OCI-LY7 (cell line): ENCODE measurements at places on chromosomes 2 and 18.

DNA sequence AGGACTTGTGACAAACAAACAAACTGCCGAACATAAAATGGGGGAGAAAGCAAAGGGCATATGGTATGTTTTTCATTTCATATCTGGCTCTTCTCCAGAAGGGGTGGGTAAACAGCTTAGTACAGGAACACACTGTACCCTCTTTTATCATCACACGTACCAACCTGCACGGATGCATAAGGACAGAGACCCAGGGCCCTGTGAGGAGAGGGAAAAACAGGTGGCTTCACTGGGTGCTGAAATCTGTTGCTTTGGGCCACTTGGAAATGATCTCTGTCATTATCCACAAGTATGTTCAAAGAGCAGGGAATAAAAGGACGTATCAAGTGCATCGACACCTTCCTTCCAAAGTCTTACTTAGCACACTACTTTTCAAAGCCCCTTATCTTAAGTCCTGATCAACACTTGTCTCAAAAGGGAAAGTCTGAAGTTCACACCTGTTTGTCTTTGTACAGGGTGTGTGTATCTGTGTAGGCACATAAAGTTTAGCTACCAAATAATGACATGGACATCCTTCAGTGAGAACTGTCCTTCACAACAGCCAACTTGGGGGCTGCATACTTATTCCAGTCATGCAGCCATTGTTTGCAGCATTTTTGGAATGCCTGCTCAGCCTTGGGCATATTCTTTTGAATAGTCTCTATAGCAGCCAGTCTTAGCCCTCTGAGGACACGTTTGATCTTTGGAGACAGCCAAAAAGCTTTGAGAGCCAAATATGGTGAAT, 60.6 kb downstream of the IRS1 start:
- no peak for DNase-seq

DNA sequence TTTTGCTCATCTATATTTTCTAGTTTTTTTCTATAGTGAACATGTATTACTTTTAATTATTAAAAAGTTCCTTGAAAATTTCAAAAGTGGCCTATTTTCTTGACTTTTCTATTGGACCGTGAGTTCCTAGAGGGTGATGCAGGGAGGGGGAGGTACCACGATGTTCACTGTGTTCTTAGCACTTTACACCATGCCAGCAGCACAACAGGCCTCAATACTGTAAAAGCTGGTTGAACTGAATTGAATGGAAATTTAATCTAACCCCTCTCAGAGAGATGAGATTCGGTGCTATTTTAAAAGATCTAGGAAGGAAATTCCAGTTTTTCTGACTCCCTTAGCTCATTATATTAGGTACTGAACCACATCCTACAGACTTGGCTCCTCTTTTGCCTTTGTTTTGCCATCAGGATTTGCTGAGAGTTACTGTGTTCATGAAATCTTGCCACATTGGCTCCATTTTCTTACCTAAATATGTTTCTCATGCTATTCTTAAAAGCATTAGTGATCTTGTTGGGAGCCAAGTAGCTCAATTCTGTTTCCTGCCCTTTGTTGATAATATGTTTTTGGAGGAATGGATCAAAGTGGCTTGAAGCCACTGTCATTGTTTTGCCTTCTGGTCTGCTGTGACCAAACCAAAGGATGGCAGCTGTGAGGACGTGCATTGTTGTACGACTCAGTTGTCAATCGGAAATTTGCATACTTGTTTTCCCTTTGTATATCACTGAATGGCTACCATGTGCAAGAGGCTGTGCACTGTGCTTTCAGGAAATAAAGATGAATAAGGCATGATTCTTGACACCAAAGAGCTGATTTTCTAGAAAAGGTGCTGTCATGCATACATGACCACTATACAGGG, 25.3 kb downstream of the MYO1B start:
- no peak for DNase-seq

DNA sequence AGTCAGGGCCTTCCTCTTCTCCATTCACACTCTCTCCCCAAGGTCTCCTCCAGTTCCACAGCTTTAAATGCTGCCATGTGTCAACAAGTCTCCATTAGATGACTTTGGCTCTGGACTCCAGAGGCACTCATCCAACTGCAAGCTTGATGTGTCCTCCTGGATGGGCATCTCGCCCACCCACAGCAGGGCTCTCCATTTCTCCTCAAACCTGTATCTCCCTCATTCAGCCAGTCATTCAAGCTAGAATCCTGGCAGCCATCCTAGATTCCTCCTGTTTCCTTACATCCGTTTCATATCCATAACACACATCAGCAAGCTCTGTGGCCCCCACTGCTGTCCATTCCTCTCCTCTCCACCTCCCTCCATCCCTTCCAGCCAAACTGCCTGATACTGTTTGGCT, 88.4 kb upstream of the AFF3 start:
- DNase-seq = no peak

DNA sequence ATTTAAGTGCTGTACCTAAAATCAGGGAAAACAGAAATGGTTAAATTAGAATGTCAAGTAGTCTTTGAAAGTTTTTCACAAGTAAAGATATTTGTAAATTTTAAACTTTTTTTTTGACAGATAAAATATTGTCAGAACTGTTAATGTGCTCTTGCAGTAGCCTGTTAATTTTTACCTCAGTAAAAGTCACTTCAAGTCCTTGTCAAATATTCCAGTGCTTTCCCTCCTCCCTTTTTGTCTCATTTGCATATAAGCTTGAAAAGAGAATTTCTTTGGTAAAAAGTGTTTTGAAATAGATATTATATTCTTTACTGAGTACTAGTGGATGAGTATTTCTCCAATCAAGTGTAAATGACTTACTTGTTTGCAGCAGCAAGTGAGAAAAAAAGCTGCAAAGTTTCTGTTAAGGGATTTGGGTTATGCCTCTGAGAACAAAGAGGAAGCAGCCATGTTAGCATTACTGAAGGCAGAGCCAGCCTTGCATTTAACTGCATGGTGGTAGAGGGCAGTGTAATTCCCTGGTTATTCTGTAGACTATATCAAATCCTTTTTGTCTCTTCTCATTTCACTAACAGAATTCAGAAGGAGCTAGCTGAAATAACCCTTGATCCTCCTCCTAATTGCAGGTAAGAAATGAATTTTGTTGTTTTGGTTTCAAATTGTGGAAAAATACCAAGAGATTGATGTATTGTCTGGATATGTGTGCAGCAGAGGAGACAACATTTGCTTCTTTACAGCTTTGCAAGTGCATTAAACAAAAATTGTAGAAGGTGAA, 3.2 kb downstream of the UBE2E3 start:
- peak; percentile 73 for DNase-seq

- no peak for DNase-seq
These were observed 9.7 kb upstream of the SKOR2 start for GRCh38 chr18:47260924-47261701.

- DNase-seq = no peak
These were observed 109.1 kb downstream of the CPO start for GRCh38 chr2:207048416-207048815.

DNA sequence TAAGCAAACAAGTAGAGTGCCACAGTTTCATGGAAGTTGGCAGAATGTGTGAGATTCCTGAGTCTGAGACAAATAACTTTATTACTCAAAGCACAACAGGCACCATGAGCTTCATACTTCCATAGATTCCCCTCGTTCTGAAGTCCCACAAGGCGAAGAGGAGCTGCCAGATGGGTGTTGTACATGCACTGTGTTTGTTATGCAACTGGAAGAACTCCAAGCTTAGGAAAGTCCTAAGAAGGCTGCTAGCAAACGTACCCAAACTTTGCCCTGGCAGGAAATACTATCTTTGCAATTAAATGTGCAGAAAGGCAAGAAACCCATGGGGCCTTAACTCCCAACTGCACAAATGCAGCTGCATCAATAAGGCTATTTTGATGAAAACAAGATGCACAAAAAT, 1.6 kb upstream of the GCA start:
- no peak for DNase-seq

DNA sequence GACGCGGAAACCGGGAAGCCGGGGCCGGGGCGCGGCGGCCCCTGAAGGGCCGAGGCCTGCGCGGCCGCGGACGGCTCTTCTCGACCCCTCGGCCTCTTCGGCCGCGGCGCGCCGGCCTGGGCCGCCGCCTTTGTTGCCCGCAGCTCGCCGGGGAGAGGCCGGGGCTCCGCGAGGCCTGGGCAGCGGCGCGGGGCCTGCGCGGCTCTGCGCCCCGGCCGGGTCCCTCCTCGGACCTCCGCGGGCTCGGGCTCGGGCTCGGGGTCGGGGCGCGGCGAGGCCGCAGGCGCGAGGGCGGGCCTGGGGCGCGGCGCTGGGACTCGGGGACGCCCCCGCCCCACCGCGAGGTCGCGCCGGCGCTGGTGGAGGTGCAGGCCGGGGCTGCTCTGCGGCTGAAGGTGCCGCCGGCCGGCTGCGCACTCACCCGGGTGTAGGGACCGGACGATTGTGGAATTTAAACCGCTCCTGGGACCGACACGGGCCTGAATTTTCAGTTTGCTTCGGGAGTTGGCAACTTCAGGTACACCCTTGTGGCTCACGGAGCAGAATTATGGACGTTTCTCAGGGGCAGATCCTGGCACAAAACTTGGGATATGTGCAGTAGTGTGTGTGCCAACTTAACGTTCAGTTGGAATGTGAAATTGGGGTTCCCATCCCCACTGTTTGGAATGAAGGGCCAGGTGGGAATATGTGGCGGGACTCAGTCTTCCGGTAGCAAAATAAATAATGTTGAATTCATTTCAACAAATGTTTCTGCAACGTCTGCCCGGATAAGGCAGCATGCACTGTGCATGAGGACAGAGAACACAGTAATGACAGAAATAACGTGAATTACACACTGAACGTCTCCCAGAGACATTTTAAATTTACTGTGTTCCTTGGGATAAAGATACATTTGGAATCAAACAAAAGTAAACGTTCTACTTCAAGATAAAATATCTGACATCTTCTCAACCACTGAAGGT, 787 bp downstream of the SOCS6 start:
- DNase-seq = no peak

GRCh38 chr2:171432969-171433762, 624 bp downstream of the METTL8 start:
- peak; percentile 88 for DNase-seq

- no peak for DNase-seq
These were observed 255.1 kb upstream of the THSD7B start for GRCh38 chr2:136510244-136510643.

GRCh38 chr2:64143169-64144056, 807 bp downstream of the PELI1 start:
- peak; percentile 60 for DNase-seq

DNA sequence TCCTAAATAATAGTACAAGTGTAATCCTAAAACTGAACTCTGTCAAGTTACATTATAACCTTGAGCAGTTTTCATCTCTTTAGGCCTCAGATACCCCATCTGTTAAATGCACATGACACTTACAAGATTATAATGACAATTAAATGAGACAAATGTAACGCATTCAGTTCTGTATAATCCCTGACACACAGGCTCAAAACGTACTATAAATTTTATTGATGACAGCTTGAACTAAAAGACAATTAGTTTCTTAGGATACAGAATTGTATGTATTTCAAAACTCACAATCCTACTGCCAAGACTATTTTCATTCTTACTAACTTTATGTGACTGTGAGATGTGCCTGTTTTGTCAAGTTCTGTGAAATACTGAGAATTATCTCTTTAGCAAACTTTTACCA, 56.2 kb downstream of the GFPT1 start:
- DNase-seq = no peak

GRCh38 chr2:63484901-63485300, 103.4 kb downstream of the WDPCP start:
- DNase-seq = no peak

DNA sequence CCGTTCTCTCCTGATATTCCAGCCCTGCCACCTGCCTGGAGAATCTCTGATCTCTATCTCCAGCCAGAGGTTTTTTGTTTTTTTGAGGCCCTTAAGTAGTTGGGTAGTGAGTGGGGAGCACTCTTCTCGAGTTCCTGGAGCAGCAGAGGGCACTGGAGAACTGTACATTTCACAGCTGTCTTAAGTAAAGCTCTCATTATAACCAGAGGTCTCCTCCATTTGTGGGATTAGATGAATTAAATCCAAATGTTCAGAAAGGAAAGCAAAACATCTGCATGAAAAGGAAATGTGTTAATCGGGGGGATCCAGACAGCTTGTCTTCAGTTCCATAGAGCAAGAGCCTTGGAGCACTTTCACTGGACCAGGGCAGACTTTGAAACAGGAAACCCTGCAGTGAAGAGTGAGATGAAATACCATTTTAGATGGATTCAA, 32.8 kb downstream of the AOX1 start:
- DNase-seq = peak; percentile 45

GRCh38 chr2:225064362-225064761, 22.1 kb upstream of the DOCK10 start:
- no peak for DNase-seq

GRCh38 chr2:15378148-15378908, 182.8 kb downstream of the NBAS start:
- peak; percentile 50 for DNase-seq

GRCh38 chr2:238868067-238868524, 20.2 kb downstream of the TWIST2 start:
- no peak for DNase-seq

- no peak for DNase-seq
These were observed 226.1 kb upstream of the CDH20 start for GRCh38 chr18:61107113-61107512.

- peak; percentile 9 for DNase-seq
These were observed 137.6 kb downstream of the TNS1 start for GRCh38 chr2:217864963-217865772.

- no peak for DNase-seq
These were observed 34.1 kb downstream of the STK17B start for GRCh38 chr2:196137271-196137670.

DNA sequence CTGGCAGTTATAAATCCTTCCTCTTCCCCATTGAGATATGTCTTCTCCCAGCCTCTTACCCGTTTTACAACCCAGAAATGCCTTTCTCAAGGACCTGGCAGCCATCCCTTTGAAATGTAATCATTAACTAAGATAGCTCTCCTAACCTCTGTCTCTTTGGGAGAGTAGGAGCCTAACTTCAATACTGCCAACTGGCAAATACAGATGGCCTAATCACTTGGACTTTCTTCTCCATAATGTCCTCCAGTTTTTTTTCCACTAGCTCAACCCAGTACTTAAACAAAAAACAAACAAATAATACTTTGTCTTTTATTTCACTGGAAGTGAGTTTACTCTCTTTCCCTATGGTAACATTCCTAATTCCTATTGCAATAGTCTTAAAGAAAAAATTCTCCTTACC, 1391.1 kb downstream of the SUCLG1 start:
- no peak for DNase-seq

- DNase-seq = peak; percentile 41
These were observed 219.2 kb downstream of the LRP1B start for GRCh38 chr2:141911485-141912066.

DNA sequence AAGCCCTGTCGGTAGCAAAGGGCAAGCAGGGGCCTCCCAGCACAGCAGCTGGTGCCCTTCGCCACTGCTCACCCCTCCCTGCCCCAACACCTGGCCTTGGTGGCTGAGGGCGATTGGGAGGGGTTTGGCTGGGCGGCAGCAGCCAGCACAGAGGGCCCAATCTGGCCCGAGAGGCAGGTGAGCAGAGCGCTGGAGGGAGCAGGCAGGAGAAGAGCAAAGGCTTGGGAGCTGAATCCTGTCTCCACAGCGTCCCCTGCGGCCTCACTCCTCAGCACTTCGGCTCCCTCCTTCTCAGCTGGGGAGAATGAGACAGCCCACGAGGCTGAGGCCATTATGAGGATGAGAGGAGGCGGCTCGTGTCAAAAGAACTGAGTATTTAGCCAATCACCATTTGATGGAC, 74.9 kb upstream of the TAF1B start:
- DNase-seq = no peak
